ENCODE measurements at places on chromosomes 1 and 21.

DNA sequence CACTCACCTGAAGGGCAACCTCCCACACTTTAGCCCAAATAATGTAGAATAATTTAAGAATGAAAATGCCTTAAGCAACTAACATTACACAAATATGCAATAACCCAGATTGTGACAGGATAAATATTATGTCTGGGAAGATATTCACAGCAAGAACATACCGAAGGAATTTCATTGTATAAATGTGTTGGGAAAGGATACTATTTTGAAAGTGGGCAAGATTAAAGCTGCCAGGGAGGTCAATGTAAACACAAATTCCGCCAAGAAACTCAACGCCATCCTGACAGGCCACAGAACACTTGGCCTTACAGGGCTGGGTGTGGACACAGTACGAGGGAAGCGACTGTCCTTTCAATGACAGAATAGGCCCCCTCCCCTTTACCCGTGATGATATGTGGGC is 173.3 kb downstream of the RUNX1 start:
- DNase-seq, result no peak

- no peak for DNase-seq
Observed at GRCh38 chr1:97202481-97203380, 481.1 kb downstream of the PTBP2 start.

DNA sequence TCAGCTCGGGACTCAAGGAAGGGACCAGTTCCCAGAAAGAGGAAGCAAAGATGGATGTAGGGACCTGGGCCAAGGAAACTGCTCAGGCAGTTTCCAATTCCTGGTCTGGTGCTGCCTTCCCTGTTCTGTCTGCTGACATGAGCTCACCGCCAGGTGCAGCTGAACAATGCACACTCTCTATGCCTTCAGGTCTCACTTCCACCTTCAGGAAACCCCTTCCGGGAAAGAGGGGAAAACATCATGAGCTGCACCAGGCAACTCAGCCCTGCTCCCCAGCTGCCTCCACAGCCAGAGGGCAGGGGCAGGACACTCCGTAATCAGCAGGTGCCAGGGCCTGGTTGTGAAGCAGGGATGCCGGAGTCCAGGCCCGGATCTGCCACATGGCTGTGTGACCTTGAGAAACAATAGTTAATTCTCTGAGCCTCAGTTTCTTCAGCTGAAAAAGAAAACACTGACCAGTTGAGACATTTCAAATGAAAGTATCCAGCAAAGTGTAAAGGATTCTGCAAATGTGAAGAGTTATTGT is 27.8 kb downstream of the SMIM12 start:
- no peak for DNase-seq

DNA sequence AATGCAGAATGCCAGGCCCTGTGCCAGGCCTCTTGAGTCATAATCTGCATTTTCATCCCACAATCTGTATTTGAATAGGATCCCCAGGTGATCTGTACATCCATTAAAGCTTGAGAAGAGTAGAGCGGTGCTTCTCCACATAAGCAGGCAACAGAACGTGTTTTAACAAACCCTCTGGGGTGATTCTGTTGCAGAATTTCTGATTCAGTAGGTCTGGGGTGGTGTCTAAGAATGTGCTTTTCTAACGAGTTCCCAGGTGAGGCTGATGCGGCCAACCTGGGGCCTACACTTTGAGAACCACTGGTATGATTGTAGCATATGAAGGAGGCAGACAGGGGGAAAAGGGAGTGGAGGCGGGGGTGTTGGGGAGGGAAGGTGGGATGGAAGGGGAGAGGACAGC is 78.4 kb upstream of the POU3F1 start:
- no peak for DNase-seq

GRCh38 chr1:48940962-48941732 is 164.5 kb upstream of the BEND5 start:
- DNase-seq, result no peak

GRCh38 chr1:222117809-222118208 is 375.9 kb upstream of the DUSP10 start:
- no peak for DNase-seq

GRCh38 chr1:192763243-192763642 is 45.6 kb upstream of the RGS2 start:
- no peak for DNase-seq

DNA sequence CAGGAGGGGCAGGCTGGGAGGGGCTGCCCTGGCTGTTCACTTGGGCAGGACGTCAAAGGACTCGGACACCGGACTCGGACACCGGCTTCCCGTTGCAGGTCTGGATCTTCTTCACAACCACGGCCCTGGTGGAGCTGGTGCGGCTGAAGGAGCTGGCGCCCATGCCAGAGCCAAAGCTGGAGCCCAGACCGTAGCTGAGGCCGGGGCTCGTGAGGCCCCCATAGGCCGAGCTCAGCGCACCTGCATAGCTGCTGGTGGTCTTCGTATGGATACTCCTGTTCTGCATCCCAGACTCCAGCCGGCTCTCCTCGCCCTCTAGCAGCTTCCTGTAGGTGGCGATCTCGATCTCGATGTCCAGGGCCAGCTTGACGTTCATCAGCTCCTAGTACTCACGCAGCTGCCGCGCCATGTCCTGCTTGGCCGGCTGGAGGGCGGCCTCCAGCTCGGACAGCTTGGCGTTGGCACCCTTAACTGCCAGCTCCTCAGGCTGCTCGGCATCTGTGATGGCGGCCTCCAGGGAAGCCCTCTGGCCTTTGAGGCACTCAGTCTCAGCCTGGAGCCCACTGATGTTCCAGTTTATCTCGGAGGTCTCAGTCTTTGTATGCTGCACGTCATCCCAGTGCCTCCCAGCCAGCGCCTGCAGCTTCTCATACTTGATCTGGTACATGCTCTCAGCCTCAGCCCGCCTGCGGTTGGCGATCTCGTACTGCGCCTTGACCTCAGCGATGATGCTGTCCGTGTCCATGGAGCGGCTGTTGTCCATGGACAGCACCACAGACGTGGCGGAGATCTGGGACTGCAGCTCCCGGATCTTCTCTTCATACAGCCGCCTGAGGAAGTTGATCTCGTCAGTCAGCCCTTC is 15.1 kb upstream of the KLF17 start:
- no peak for DNase-seq

DNA sequence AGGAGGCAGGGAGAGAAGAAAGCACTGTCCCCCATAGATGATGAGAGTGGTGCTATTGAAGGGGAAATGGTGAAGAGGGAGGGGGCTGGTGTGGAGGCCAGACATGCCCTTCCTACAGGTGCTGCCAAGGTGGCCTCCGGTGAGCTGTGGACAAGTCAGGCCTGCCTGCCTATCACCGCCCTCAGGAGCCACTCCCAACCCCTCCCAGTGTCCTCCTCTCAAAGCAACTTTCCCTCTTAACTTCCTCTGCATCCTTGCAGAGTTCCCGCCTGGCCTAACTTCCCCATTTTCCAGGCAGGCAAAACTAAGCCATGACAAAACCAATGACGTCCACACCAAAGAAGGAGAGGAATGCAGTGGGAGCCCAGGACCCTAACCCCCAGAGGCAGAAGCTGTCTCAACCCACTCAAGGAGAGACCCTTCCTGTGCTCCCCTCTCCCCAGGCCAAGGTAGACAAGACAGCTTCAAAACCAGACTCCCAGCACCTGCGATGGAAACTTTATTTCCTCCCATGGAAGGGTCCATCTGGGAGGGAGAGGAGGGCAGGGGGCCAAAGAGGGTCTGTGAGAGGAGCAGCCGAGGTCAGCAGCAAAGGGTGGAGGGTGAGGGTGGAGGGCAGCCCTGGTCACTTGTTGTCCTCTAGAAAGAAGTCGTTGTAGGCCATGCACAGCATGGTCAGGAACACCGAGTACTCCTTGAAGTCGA is 1.0 kb upstream of the S100A6 start:
- DNase-seq, result no peak

- DNase-seq, result no peak
Observed at GRCh38 chr21:41009398-41010100, 158.4 kb upstream of the BACE2 start.

DNA sequence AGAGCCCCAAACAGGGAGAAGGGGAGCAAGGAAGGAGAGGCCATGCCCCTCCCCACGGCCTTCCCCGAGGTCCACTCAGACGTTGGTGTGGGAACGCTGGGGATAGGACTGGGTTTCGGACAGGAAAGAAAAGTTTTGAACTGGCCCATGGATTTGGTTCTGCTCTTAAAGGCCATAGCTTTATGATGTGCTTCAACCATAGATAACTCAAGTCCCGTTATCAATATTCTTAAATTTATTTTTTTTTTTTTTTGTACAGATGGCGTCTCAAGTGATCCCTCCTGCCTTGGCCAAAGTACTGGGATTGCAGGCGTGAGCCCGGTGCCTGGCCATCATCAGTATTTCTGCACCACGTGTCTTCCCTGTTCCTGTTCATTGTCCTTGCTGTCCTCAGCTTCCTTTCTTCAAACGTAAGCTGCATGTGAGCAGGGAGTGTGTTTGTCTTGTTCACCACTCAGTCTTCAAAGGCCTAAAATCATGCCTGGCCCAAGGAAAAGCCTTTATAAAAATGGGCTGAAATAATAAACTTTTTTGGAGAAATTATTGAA is 820 bp upstream of the KRTAP10-1 start:
- DNase-seq, result no peak

DNA sequence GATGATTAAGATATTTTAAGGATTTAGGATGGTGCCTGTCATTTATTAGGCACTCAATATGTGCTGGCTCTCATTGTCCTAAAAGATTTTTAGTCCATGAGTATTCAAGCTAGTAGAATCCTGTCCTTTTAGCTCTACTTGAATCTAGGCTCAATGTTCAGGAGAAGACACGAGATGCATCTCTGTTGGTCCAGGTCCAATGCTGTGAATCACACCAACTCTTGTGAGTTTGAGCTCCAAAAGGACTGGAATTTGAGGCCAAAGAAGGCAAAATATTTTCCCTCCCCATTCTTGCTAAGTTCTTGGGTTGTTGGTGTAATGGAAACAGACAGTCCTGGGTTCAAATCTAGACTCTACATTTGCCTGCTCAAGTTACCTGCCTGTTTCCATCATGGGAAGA is 1.4 kb upstream of the PODN start:
- DNase-seq, result no peak

GRCh38 chr1:165697491-165697880 is 876 bp downstream of the ALDH9A1 start:
- DNase-seq, result no peak

DNA sequence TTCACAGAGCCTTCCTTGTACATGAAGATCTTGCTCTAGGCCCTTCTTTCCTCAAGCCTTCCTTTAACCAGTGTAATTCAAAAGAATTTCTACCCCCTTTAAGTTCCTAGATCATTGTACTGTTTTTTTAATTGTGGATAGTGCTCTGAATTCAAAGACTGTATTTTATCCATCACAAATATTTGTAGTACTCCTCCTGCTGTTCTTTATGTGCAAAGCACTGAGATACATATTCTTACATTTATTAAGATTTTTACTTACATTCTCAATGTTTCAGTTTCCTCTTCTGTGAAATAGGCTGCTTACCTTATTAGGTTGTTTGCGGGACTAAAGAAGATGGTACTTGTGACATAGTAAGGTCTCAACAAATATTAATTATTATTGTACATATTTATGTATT is 168.8 kb upstream of the PDE4B start:
- DNase-seq, result no peak

GRCh38 chr1:19648689-19649088 is 4.6 kb downstream of the NBL1 start:
- DNase-seq, result no peak

GRCh38 chr1:85566890-85567289 is 13.7 kb upstream of the CCN1 start:
- no peak for DNase-seq

DNA sequence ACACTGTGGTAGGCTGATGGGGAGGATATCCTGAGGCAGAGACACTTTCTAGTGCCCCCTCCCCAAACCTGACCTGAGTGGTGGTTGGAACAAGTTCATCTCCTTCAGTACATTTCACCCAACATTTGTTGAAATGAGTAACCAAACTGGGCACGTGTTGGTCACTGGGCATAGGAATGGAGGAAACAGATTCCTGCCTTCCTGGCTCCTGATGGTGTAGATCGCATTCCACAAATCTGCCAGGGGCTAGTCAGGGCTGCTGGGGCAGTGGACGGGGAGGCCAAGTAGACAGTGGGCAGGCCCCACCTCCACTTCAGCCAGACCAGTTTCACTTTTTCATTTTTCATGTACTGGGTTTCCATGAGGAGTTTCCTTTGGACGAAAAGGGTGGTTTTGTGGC is 16.5 kb upstream of the ALX3 start:
- DNase-seq, result no peak

GRCh38 chr1:232144696-232145230 is 485.2 kb downstream of the SIPA1L2 start:
- no peak for DNase-seq

- no peak for DNase-seq
Observed at GRCh38 chr1:41341772-41342562, 19.3 kb upstream of the FOXO6 start.

GRCh38 chr1:29159773-29160172 is 21.9 kb downstream of the SRSF4 start:
- DNase-seq, result no peak

GRCh38 chr1:118944133-118944532 is 44.0 kb downstream of the TBX15 start:
- DNase-seq, result no peak

DNA sequence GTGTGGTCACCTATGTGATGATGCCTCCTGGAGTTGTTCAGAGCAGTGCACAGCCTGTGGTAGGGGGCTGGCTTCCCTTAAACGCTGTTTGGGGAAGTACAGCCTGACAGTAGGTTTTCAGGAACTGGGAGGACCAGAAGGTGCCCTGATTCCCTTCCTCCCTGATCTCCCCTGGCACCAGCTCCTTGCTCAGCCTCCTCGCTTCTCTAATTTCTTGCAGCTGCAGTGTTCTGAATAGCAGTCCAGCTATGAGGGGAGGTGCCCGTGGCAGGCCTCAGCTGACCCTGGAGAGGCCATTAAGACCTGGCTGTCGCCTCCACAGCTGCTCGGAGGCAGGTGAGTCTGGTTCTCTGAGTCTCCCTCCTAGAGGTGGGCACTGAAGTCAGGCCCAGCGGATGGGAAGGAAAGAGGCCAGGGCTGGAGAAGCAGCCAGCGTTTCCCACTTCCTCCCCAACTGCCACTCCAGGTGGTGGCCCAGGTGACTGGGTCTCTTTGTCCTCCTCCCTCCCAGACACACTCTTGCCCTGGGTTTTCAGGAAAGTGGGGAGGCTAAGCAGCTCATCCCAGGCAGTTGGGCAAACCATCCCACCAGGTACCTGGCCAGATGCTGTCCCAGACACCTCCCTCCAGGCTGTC is 52.0 kb upstream of the RPL11 start:
- DNase-seq, result no peak

- DNase-seq, result no peak
Observed at GRCh38 chr1:182264185-182264584, 127.4 kb downstream of the GLUL start.

- no peak for DNase-seq
Observed at GRCh38 chr1:197914510-197914909, 2.7 kb upstream of the LHX9 start.

- DNase-seq, result no peak
Observed at GRCh38 chr1:85280636-85281035, 4.2 kb upstream of the BCL10 start.

DNA sequence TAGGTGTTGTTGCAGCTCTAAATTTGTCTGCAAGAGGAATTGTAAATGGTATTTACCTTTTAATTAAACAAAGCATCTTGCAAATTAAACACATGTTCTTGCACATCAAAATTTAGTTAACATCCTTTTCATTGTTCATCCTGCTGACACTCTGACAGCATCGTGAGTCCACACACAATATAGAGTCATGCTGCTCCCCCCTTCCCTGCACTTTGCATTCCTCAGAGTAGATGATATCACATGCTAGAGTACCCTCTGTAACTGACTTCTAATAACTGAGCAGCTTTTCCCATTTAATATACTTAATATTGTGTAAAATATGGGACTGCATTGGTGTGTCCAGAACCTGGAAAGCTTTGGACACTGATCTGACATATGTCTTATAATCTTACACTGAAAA is 138.8 kb upstream of the DPYD start:
- no peak for DNase-seq
